ENCODE measurements at places on chromosomes 4 and X. TPM values are rescaled to one million over a fixed set of nuclear protein-coding genes. Genes with fewer than 3 reads are reported as not detected.

- no peak for DNase-seq
Observed at GRCh38 chrX:95945528-95945927, 739.1 kb upstream of the DIAPH2 start.

DNA sequence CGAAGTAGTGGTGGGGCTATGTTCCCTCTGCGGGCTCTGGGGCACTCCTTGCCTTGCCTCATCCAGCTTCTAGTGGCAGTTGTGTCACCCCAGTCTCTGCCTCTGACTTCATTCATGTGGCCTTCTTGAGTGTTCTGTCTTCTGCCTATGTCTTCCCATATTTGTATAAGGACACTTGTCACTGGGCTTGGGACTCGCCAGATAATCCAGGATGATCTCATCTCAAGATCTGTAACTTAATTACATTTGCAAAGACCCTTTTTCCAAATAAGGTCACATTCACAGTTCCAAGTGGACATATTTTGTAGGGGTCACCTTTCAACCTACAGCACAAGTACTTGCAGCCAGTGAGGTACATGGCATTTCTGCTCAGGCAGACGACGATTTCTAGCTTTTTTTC is 30.3 kb upstream of the CLDN24 start:
- DNase-seq = no peak

Gene NAAA
- 31.1 TPM for total RNA-seq

DNA sequence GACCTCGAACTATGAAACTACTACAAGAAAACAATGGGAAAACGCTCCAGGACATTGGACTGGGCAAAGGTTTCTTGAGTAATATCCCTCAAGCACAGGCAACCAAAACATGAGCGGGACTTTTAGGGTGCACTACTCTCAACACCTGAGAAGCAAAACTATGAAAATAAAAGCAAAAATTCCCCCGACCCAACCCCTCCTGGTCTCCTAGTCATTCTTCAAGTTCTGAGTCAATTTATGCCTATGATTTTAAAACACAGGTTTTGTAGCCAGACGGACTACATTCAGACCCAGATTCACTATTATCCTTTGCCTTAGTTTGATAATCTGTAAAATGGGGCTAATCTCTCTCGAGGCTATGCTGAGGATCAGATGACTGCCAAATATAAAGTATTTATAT is 97.0 kb downstream of the SOWAHB start:
- no peak for DNase-seq

DNA sequence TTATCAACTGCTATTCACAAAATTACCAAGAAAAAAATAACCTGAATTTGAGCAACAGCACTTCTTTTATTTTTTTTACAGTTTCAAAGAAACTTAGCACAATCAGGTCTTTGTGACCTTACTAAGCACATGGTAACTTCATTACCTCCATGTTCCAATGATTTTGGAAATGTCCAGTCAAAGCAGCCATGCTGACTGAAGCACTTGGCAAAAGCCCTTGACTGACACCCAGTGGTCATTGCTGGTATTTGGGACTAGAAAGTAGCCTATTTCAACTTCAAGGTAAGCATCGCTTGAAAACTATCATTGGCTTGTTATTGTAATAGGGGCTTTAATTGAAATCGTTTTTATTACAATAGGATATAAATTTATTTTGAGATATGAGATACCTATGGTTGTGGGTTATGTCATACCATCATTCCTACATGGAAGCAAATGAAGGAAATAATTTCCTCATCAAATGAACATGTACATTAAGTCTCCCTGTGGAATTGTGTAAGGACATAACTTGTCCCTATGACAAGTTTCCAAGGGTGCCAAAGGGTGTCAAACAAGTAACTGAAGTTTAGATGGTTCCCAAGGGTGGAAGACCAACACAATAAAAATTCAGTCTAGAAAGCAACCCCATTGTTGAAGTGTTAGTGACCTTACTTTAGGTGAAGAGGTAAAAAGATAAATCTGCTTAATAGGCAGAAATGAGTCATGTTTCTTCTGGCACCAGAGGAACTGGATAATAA is 15.2 kb upstream of the ANXA10 start:
- DNase-seq = no peak

Gene GABRB1
- total RNA-seq = not detected

DNA sequence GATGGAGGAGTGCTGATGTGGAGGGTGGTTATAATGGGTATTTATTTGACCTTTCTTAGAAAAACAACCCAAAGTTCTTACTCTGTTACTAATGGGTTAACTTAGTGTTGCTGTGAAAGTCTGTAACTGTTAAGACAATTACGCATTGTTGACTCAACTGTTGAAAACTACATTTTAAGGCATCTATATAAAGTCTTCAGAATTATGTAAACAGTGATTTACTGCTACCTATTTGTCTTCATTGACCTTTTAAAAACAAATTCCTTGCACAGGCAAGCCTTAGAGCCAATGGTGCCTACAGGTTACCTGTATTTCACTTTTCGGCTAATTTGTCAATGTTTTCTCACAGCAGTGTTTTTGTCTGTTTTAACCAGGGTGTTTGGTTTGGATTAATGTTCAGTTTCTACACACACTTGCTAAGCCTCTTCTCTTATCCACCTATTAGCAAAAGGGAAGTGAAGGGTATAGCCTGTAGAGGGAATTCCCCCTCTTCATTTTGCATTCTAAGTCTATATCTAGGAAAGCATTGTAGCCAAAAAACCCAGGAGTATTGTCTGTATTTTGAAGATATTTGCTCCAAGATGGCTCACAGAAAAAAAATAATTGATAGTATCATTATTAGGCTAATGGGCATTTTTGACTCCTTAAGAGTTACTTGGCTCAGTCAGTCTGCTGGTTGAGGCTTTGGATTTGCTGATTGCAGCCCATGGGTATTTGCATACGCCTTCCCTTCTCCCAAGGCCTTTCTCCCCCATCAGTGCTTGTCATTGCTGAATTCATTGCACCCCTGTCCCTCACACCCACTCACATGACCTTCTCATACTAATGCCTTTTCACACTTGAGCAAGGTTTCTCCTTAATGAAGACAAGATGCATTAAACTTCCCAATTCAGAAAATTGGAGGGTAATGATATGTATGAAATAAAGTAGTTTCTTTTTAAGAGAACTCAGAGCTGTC is 30.5 kb downstream of the AFF1 start:
- DNase-seq = no peak

GRCh38 chr4:8362483-8362882 is 78.0 kb downstream of the ACOX3 start:
- no peak for DNase-seq

GRCh38 chr4:46549125-46549524 is 159.2 kb upstream of the GABRA2 start:
- DNase-seq = no peak

Gene SCD5
- total RNA-seq = not detected

- DNase-seq = no peak
Observed at GRCh38 chrX:56785442-56785841, 56.4 kb downstream of the NBDY start.

GRCh38 chrX:77771601-77772000 is 14.4 kb downstream of the ATRX start:
- no peak for DNase-seq

Gene RASL11B
- 0.69 TPM for total RNA-seq

- no peak for DNase-seq
Observed at GRCh38 chr4:7978907-7979651, 39.4 kb upstream of the AFAP1 start.

- no peak for DNase-seq
Observed at GRCh38 chr4:180058691-180059215, 2184.4 kb upstream of the TENM3 start.

Gene ACE2
- not detected for total RNA-seq

DNA sequence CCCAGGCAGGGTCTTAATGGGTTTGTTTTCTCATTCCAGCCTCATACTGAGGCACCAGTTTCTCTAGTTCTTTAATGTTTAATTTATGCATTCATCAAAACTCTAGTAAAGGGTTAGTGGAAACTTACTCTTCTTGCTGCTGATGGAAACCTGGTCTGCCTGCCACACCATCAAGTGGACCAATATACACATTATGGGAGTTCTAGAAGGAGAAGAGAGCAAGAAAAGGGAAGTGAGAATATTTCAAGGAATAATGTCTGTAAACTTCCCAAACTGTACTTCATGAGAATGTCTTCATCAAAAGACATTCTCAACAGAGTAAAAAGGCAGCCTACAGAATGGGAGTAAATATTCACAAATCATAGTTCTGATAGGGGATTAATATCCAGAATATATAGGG is 20.9 kb upstream of the DHX15 start:
- no peak for DNase-seq

DNA sequence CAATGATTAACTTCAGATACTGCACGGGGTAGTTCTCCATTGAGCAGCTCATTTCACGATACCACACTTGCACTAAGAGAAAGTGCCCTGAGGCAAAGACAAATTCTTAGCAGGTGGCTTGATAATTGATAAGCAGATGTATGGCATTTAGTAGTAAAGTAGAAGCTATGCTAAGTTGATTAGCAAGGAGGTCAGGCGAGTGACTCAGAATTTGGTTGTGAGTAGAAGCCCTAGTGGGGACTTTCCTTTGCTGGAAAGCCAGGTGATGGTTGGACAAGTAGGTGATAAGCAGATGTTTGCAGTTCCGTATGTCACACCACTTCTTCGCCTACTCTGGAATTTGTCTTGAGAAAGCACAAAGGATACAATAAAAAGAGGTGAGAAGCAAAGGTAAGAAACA is 58.7 kb downstream of the TLL1 start:
- DNase-seq = no peak

Gene TMEM154
- 59.9 TPM for total RNA-seq

Gene TMEM31
- not detected for total RNA-seq

DNA sequence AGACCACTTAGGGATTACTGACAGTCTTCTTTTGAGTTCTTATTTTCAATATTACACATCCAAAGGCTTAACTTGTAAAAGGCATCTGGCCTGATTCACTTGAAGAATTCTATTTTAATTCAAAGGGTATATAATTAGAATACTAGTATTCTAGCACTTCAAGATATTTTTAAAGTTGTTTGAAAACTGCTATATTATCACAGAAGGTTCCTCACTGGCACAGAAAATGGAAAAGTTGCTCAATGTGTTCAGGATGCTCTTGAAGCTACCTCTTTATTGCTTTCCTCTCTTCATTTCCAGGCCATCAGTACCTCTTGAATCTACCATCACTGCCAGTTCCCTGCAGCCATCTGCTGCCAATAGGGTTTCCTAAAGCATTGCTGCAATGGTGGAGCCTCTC is 271.4 kb downstream of the KCNIP4 start:
- DNase-seq = no peak

DNA sequence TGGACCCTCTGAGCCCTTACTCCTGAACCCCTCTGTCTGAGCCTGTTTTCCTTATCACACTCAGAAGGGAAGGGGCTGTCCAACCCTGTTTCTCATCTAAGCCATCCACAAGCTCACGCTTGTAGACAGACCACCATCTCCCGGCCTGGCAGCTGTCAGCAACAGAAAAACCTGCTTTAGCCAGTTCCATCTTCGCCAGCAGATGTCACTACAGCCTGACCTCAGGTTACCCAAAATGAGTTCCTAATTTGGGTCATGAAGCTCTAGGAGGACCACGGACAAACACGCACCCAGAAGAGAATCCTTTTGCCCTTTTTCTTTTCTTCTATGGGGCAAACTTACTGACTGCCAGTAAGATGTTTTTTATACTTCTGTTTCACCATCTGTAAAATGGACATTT is 445.4 kb downstream of the BCOR start:
- no peak for DNase-seq

Gene ENPP6
- not detected for total RNA-seq

- DNase-seq = no peak
Observed at GRCh38 chrX:10393899-10394298, 226.5 kb downstream of the MID1 start.

- no peak for DNase-seq
Observed at GRCh38 chrX:136055651-136056221, 70.5 kb downstream of the SLC9A6 start.

DNA sequence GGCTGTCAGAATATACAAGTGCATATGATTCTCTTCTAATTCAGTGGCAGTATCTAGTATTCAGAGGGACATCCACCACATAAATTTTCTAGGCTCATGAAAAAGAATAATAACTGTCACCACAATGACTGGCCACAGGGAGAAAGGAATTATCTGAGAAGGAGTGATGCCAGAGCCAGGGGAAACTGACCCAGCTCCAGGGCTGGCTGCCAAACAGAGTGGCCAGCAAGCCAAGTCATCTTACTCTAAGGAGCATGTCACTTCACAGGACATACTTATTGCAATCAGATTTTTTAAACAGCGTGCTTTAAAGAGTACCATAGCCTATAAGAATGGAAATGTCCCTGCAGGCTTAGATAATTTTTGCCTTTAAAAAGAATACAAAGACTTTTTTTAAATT is 5.8 kb upstream of the SEPTIN11 start:
- no peak for DNase-seq

Gene SMR3B
- not detected for total RNA-seq

DNA sequence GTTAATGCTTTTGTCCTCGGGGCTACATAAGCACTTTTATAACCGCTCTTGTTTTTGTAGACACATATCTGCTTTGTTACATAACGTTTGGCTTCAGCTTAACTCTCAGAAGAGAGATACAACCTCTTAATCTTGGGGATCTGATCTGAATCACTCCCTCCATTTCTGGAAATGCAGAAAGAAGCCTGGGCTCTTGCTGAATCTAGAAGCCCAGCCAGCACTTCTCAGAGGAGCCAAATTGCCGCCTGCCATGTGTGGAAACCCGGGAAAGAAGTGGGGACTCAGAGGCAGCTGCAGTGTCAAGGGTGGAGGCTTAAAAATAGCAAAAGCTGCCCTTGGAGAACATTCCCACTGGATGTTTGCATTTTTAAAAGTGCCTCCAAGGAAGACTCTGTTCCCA is 69.3 kb upstream of the LDB2 start:
- DNase-seq = no peak

Gene TKTL1
- total RNA-seq = not detected

DNA sequence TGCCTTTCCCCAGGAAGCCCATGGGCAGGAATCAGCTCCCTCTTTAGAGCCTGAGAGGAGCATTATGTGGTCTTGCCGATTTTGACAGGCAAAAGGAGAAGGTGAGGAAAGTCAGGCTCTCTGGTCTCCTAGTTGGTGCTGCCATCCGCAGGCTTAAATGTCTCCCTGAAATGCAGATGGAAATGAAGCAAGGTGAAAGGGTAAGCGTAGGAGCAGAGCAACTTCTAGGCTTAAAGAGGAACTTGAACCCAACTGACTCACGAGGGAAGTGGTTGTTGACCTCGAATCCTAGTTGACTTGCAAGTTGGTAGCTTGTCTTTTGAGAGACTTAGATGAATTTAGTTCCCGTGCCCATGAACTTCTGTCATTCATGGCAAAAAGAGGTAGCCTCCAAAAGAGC is 205.9 kb downstream of the PTTG2 start:
- no peak for DNase-seq
